Sigmoid colon (tissue), 7 donors: ENCODE measurements at places on chromosomes 11 and 22.
A peak's percentile ranks its signal among the peaks of the same experiment; 100 is the strongest.

- no peak for DNase-seq
Measured at GRCh38 chr11:30342736-30343166, 19.8 kb downstream of the ARL14EP start.

DNA sequence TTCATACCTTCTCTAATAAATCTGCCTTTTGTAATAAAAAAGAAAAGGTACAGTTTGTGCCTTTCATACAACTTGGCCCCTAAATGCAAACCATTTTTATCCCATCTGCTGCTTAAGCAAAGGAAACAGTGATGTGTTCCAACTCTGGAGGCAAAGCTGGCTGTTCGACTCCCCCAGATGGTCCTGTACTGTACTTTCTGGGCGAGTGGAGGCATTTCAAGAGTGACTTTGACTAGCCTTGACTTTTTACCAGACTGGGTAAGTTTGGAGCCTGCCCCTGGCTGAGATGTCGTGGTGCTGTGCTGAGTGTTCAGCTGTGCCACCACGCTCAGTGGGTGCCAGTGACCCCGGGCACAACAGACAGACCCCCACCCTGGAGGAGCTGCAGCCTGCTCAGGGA, 10.2 kb downstream of the MICALL1 start:
- no peak for DNase-seq

- peak; percentile 71 for DNase-seq
Measured at GRCh38 chr11:44453871-44454270, 111.6 kb upstream of the CD82 start.

DNA sequence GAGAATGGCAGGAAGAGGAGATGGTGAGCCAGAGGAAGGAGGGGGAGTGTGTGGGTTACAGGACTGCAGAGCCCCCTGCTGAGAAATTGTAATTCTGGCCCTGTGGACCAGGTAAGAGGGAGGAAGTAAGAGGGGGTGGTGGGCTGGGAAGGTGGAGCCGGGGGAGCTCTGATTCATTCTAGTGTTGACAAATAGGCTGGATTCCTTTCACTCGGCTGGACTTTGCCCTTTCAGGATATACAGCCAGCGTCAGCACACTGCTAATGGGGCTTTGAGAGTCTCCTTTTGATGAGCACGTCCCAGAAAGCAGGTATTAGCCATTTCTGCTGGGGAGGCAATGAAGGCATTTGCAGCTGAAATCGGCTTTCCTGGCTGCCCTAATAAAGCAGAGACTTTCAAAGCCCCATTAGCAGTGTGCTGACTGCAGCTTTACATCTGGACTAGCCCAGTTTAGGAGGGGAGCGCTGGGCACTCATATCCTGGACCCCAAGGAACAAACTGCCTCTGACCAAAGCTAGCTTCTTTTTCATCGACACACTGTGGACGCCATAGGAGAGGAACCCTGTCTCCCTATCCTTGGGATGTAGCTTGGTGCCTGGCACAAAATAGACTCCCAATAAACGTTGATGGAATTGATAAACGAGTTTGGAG, 44.8 kb upstream of the CADM1 start:
- DNase-seq = no peak

DNA sequence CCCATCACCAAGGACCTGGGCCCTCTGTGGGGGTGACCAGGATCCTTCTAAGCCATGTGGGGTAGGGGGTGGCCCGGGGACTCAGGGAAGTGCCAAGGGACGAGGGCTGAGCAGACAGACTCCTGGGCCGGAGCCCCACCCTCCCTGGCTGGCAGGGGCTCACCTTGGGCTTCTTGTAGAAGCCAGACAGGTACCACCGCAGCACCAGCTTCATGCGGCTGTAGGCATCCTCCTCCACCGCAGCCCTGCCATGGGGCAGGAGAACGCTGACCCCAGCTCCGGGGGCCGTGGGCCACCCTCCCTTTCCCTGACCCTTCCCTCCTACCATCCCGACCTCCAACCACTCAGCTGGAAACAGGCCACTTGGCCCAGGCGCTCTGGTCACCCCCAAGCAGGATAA, 45.9 kb upstream of the CARS1 start:
- peak; percentile 53 for DNase-seq

GRCh38 chr11:78564490-78565467, 9.9 kb downstream of the NARS2 start:
- no peak for DNase-seq

DNA sequence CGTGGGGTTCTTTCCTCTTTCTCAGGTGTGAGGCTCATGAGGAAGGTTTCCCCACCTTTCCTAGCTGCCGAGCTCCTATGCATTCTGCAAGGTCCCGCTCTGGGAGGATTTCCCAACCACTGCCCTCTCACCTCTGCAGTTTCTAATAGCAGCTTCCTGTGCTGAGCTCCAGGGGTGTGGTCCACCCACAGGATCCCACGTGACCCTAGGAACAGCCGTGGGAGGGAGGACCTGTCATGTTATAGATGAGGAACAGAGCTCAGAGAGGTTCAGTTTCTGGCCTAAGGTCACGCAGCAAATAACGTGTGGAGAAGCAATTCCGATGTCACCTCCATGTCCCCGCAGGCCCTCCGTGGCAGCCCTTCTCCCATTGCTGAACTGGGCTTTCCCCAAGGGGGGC, 38.5 kb downstream of the FLRT1 start:
- DNase-seq = no peak

DNA sequence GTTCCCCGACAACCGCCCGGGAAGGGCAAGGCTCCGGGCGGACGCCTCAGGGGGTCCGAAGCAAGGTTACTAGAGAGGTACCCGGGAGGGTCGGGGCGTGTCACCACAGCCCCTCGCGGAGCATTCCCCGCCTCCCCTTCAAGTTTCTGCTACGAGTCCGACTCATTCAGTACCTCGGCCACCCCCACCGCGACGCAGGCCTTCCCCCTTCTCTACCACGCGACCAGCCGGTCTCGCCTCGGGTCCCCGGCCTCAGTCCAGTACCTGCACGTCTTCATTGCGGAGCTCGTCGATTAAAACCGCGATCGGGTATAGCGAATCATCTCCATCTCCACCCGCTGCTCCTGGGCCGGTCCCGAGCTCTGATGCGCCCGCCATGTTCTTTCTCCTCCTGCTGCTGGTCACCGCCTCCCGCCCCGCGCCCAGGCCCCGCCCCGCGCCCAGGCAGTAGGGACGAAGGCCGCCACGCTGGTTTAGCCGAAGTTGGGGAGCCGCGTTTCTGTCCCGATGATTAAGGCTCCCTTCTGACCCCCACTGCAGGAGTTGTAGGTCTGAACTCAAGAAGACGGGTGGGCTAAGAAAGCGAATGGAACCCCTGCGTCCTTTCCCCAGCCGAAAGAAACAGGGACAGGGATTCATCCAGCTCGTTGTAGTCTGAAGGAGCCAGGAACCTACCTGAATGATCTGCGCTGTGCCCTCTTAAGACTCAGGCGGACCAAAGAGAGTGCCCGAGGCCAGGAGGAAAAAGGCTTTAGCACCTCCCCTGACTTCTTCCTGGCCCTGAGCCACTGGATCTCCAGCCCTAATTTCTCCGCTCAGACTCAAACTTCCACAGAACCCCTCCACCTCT, at the start of gene PPP2R1B:
Gene PPP2R1B, minus strand, starts transcription at position 406 of the 850 bp plus-strand sequence. Its CDS starts 28 bp downstream, at position 378.
- DNase-seq = peak; percentile 85

GRCh38 chr22:19398206-19398605, 33.3 kb downstream of the HIRA start:
- DNase-seq = no peak

GRCh38 chr11:113956986-113957385, 17.9 kb upstream of the HTR3A start:
- no peak for DNase-seq

DNA sequence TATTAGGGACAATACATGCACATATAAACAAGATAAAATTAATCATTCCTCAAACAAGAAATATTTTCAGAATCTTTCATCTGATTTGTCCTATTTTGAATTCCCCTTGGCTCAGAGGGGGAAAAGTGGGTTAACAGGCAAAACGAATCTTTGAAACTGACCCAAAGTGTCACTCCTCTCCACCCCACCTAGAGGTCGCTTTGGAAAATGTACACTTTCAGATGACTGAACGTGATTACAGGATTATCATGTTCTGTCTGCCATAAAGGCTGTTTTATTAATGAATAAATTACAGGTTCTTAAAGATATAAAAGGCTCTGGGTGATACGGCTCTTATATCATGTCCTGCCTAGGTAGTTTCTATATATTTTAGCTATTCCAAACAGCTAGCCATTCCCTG, 1735.0 kb downstream of the LRRC4C start:
- DNase-seq = no peak

DNA sequence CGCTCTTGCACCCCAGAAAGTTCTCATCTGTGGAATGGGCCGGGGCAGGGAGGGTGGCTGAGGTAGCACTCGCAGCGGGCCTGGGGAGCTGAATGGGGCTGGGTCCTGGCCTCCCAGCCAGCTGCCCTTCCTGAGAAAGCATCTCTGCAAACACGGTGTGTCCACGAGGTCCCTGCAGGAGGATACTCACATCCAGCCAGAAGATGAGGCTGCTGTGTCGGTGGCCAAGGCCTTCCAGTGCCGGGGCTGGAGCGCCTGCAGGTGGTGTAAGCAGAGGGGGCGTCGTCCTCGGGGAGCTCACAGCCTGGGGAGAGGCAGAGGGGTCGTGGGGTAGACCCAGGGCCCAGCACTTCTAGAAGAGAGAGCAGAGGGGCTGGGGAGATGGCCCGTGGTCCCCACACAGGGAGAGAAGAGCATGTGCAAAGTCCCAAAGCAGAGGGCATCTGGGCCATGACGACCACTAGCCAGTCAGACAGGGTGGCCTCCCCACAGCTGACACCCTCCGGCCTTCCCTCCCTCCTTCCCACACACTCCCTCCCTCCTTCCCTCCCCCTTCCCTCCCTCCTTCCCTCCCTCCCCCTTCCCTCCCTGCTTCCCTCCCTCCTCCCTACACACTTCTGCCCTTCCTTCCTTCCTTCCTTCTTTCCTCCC, 97.9 kb downstream of the WNT7B start:
- peak; percentile 55 for DNase-seq

DNA sequence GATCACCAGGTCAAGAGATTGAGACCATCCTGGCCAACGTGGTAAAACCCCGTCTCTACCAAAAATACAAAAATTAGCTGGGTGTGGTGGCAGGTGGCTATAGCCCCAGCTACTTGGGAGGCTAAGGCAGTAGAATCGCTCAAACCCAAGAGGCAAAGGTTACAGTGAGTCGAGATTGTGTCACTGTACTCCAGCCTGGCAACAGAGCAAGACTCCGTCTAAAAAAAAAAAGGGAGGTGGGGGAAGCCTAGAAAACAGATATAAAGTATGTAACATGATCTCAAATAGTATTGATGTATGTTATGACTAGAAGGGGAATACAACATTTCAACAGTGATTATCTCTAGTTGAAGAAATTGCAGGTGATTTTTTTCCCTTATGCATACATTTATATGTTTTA, 61.4 kb downstream of the SLC1A2 start:
- DNase-seq = no peak

DNA sequence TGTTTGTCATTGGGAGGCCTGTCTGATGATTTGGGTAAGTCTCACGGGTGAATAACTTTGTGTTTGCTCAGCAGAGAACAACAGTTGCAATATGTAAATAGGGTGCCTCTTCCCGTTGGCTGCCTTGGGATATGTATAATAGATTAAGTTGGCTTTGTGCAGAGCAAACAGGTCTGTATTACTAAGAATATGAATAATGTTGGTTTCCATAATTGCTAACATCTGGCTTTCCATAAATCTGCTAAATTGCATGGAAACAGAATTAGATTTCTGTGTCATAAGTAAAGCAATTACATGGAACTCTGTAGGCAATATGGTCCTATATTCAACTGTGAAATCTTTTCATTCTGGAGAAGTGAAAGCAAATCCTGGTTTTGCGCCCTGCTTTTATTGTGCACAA, 636.0 kb upstream of the ANO5 start:
- DNase-seq = no peak

- no peak for DNase-seq
Measured at GRCh38 chr11:60946601-60947264, 5.2 kb downstream of the SLC15A3 start.

- no peak for DNase-seq
Measured at GRCh38 chr11:120030411-120030810, 107.5 kb downstream of the TRIM29 start.

GRCh38 chr11:45110562-45110961, 35.9 kb upstream of the PRDM11 start:
- DNase-seq = peak; percentile 76

DNA sequence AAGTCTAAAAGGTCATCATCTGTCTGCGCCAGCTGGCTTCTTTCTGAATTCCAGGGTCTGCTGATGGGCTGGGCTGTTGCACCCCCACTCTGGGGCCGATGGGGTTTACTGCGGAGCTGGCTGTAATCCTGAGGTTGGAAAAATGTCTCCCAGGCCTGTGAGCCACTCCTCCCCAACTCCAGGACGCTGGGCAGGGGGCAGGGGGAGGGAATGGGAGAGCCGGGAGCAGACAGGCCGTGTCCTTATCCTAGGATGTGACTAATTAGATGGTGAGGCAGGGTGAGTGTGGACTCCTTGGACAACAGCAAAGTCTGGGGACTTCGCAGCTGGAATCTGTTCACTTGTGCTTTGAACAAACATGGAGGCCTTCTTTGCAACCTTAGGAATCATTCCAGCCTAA, 48.7 kb downstream of the LRRC32 start:
- no peak for DNase-seq

DNA sequence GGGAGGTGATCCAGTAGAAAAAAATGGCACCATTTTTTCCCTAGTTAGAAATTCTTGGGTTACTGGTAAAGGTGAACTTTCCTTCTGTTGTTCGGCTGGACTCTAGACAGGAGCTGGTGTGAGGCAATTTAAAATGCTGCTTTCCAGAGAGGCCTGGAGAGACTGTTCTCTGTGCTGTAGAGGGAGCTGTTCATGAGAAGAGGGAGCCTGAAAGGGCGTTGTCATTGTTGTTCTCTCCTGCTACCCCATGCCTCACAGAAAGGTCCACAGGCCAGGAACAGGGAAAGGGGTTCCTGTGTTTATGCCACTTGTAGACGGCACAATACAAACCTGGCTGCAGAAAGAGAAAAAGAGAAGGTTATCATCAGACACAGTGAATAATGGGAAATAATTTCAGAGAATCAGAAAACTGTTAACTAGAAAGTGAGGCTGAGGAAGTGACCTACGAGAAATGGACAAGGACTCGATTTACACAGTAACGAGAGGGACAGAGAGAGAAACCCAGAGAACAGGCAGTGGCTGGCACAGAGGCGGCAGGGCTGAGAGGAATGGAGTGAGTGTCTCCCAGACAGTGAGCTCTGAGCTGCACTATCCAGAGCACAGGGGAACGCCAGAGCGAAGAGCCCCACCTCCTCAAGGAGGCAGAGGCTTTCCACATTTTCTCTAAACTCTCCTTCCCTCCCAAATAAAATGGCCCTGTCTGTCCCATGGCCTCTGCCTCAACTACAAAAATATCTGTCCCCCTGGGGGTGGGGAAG, 109.2 kb downstream of the RRM1 start:
- no peak for DNase-seq
